ENCODE measurements at places on chromosomes 7 and 10. TPM values are rescaled to one million over a fixed set of nuclear protein-coding genes. Genes with fewer than 3 reads are reported as not detected.

DNA sequence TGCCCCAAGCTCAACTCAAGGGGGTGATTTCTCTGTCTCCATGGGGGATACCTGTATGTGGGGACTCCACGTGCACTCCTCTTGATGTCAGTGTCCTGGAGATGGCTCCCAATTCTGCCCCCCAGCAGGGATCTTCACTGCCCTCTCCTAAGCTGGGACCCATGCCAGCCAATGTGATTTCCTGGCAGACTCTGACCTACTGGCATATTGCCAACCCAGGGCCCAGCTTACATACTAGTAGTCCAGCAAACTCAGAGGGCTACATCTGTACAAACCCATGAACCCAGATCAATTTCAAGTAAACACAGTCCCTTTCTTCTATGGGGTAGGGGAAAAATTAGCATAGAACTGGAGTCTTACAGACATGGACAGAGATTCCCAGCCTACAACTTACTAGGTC lies 26.2 kb upstream of the BMPR1A start:
- no peak overlapping the region for H3K4me3 ChIP-seq
- peaks cover 2% of the 10 kb centered on the region for H3K4me1 ChIP-seq
- no peak for DNase-seq
- no peaks in the 10 kb centered on the region for H3K27me3 ChIP-seq

DNA sequence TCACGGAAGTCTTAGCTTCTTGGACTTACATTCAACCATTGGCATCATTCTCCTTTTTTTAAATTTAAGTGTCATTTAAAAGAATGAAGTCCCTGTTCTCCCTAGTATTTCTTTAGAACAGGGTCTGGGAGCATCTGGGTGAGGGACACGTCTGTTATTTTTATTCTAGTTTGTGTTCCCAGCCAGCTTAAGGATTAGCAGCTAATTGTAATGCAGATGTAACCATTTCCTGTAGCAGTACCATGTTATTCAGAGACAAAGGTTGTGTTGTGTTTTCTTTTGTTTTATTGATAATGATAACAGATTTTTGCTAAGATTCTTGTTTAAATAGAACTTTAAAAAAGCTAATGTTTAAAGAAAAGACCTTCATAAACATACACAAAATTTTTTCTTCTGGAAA lies 34.3 kb downstream of the BMS1 start:
- no peaks in the 10 kb centered on the region for H3K27me3 ChIP-seq
- peaks cover 9% of the 10 kb centered on the region for H3K4me1 ChIP-seq
- peak overlapping the region; percentile 43 for H3K4me3 ChIP-seq
- no peak for DNase-seq
- H3K27ac ChIP-seq = peak overlapping the region; percentile 92
- H3K36me3 ChIP-seq = peaks cover 66% of the 10 kb centered on the region

DNA sequence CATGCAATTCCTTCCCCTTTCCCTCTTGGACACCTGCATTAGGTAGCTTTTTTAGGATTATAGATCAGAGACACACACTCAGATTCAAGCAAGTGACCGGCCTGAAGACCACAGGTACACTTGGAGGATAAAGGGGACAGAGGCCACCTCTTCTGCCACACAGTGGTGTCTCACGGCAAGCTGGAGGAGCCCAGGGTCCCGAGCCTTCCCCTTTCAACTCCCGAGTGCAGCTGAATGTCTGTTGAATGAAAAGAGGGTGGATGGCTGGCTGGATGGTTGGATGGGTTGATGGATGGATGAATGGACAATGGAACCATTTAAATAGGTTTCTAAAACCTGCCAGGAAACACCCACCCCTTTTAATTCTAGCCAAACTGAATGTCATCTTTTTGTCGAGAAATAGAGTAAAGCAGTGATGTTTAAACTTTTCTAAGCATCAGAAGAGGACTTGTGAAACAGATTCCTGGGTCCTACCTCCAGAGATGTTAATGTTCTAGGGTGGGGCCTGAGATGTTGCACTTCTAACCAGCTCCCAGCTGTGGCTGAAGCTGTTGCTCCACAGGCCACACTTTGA lies 49.2 kb upstream of the ZMIZ1 start:
- H3K4me3 ChIP-seq = no peak overlapping the region
- H3K4me1 ChIP-seq = no peaks in the 10 kb centered on the region
- no peak for DNase-seq
- no peaks in the 10 kb centered on the region for H3K27me3 ChIP-seq
- no peak overlapping the region for H3K27ac ChIP-seq

DNA sequence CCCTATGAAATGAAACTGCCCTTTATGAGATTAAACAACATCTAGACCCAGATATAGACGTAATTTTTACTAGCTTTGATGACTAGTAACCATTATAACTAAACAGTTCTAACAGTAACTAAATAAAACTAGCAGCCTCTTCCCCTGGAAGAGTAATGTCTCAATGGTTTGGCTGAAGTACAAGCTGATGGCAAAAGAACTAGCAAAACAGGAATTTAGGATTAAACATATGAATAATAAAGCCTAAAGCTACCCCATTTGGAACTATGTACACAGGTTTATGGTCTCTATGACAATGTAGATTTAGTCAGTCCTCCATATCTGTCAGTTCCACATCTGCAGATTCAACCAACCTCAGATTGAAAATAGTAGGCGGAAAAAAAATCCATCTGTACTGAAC lies 6.4 kb downstream of the DPY19L1 start:
- H3K4me1 ChIP-seq = no peaks in the 10 kb centered on the region
- H3K36me3 ChIP-seq = 0 out of 3 replicates have a peak, but pooled peaks cover 4% of the 10 kb centered on the region
- H3K27me3 ChIP-seq = no peaks in the 10 kb centered on the region
- H3K27ac ChIP-seq = no peak overlapping the region

DNA sequence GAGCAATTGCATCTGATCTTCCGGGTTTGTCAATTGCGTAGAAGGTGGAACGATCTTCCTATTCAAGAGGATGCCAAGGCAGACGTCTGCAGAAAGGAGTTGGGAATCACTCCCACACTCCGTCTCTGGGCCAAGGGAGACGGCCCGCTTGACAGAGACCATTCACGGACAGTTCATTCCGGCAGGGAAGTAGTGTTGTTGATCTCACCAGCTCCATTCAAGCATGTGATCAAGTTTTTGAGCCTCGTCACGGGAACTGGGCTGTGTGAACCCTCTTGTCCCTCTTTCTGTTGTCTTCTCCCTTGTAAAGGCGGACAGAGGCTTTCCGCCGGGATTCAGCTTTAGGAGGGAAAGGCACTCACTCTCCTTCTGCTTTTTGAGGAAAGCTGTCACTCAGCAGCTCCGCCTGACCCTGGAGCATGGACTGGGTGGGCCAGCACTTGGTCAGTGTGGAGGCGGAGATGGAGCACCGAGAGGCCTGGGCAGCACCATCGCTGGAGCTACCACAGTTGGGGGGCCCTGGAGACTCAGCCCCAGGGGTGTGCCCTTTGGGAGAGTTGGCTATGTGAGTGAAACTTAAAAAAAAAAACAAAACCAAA lies 44.9 kb downstream of the SPDYE5 start:
- H3K27ac ChIP-seq = no peak overlapping the region
- H3K4me1 ChIP-seq = no peaks in the 10 kb centered on the region
- H3K36me3 ChIP-seq = peaks cover 78% of the 10 kb centered on the region
- no peak for DNase-seq

- no peak overlapping the region for H3K4me3 ChIP-seq
- peaks cover 48% of the 10 kb centered on the region for H3K36me3 ChIP-seq
- no peak for DNase-seq
- no peaks in the 10 kb centered on the region for H3K4me1 ChIP-seq
Measured at GRCh38 chr10:92490387-92490786, 83.5 kb downstream of the IDE start.

- H3K4me3 ChIP-seq = no peak overlapping the region
- H3K27ac ChIP-seq = no peak overlapping the region
- H3K27me3 ChIP-seq = no peaks in the 10 kb centered on the region
- DNase-seq = no peak
- peaks cover 8% of the 10 kb centered on the region for H3K36me3 ChIP-seq
Measured at GRCh38 chr10:49834976-49835375, 72.9 kb upstream of the OGDHL start.

DNA sequence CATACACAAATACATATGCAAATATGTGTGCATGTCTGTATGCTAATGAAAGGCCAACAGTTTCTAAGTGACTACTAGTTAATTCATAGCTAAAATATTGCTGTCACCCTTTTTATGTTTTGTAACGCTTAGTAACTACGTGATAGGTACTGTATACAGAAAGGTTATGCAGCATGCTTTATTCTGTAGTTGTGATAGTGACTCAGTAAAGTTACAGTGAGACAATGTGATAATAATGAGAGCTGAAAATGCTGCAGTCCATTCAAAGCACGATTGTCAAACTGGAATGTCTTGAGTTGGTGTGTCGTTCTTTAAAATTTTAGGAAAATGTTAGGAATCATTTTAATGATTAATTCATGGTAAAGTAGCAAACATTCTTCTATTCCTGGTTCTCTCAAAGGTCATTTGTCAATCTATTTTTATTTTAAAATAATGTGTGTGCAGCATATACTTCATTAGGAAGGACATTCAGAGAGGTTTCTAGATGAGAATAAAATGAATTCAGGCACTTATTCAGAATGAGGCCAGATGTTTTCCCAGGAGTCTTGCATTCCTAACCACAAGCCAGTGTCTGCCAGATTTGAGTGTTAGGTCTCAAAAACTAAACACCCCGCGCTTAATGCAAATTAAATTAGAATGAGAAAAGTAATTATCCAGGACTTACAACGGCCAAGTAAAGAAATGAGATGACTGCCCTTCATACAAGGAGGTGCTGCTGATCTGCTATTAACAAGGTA lies 408.8 kb upstream of the FZD8 start:
- no peaks in the 10 kb centered on the region for H3K36me3 ChIP-seq
- H3K4me3 ChIP-seq = no peak overlapping the region
- no peak for DNase-seq
- H3K27ac ChIP-seq = no peak overlapping the region
- H3K27me3 ChIP-seq = no peaks in the 10 kb centered on the region

DNA sequence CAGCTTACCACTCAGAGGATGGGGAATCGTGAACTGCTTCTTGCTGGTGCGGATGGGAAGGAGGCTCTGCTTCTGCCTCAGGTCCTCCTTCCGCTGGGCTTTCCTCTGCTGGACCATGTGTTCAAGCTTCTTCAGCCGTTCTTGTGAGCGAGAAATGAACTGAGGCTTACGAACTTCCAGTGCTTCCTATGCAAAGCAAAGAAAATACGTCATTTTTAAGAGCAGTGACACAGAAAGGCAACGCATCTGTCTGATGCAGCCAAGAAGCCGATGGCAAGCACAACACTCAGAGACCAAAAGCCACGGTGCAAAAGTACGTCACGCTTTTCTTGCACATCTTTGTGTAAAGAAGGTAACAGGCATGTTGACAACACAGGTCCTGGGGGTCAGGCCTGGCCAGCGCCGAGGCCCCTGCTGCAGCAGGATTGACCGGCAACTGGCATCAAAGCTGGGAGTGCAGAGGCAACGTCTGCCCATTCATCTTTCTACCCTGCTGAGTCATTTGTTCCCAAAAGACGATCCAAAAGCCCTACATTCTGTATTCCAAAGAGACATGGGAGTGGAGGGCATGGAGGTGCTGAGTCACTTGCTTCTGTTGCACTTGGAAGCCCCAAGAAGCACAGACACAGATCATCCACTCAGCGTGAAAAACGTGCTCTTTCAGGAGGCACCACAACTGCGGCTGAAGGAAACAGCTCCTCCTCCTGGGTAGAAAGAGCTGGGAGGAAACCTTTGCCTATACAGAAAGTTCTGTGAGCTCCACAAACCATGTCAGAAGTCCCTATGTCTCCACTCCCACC lies 71.0 kb upstream of the ADAM12 start:
- no peaks in the 10 kb centered on the region for H3K4me1 ChIP-seq
- H3K27me3 ChIP-seq = no peaks in the 10 kb centered on the region
- no peak for DNase-seq
- H3K27ac ChIP-seq = no peak overlapping the region

DNA sequence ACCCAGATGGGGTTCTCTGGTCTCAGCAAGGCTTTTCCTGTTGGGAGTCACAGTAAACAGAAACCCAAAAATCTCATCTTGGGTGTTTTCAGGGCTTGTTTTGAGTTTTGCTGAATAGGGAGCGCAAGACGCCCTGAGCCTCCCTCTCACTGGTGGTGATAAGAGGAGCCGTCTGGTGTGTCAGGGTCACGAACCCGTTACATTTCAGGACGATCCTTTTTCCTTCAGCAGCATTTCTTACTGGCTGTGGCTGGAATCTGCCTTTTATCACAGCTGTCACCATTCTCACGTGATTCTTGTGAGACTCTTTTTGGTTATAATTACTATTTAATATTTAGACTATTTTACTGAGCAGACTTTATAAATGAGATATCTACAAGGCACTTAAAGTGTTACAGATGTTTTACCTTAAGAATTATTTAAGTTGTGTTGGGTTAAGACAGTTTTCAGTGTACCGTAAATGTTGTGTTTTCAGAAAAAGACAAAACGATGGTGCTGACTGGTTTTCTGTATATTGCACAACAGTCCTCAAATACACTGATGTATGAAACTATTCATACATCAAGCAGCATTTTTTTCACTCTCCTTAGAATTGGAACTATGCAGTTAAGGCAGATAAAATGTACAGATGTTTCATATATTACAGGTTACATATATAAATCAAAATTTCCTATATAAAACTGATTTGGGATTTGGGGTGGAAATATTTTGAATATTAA lies 2.2 kb upstream of the GET4 start:
- DNase-seq = no peak
- no peak overlapping the region for H3K27ac ChIP-seq
- no peak overlapping the region for H3K4me3 ChIP-seq
- 0 out of 2 replicates have a peak, but pooled peaks cover 2% of the 10 kb centered on the region for H3K4me1 ChIP-seq

- H3K27me3 ChIP-seq = no peaks in the 10 kb centered on the region
- H3K36me3 ChIP-seq = no peaks in the 10 kb centered on the region
- H3K4me1 ChIP-seq = no peaks in the 10 kb centered on the region
- H3K4me3 ChIP-seq = no peak overlapping the region
Measured at GRCh38 chr10:126309228-126309883, 78.9 kb downstream of the ADAM12 start.

DNA sequence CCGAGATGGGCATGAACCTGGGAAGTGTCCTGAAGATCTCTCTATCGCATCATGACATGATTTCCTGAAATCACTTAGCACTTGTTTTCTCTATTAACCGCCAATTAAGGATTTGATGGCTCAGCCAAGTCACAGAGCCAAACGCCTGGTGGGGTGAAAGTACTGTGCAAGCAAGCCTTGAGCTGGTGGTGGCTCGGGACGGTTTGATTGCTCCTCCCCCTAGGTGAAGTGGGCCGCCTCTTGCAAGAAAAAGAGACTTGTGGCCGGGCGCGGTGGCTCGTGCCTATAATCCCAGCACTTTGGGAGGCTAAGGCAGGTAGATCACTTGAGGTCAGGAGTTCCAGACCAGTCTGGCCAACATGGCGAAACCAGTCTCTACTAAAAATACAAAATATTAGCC lies 50.3 kb downstream of the COL26A1 start:
- peaks cover 21% of the 10 kb centered on the region for H3K36me3 ChIP-seq
- no peak overlapping the region for H3K27ac ChIP-seq
- H3K4me3 ChIP-seq = no peak overlapping the region

DNA sequence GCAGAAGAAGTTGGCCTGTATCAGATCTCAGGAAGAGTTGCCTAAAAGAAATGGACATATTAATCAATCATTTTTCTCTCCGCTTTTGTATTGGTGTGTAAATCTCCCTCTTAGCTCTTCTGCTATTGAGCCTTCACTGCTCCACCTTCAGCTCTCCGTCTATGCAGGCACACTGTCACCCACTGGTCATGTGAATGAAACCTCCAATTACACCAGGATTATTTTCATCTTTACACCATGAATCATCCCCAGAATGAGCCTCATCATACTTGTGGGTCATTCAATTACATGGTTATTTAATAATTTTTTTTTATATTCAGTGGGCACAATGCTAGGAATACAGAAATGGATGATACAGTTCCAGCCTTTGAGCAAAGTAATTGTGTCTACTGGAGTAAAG lies 92.6 kb downstream of the LRRC4 start:
- H3K4me3 ChIP-seq = no peak overlapping the region
- no peak overlapping the region for H3K27ac ChIP-seq
- H3K4me1 ChIP-seq = peaks cover 8% of the 10 kb centered on the region

The TMEM140 gene
- not detected for total RNA-seq

The NKX2-3 gene
- not detected for total RNA-seq

The CYP2W1 gene
- not detected for total RNA-seq

The BEND7 gene
- total RNA-seq = 11.6 TPM

The EMX2 gene
- not detected for total RNA-seq

Measured in H9 (cell line).